ENCODE measurements at places on chromosomes 11 and 22. TPM values are rescaled to one million over a fixed set of nuclear protein-coding genes. Genes with fewer than 3 reads are reported as not detected.

- DNase-seq, result no peak
Measured at GRCh38 chr22:33002035-33002434, 56.1 kb downstream of the SYN3 start.

KRTAP5-1 gene
- polyA plus RNA-seq, result not detected

MYH9 gene
- polyA plus RNA-seq, result 215 TPM

- no peak for DNase-seq
Measured at GRCh38 chr22:20395907-20396287, 1.9 kb downstream of the ZNF74 start.

DNA sequence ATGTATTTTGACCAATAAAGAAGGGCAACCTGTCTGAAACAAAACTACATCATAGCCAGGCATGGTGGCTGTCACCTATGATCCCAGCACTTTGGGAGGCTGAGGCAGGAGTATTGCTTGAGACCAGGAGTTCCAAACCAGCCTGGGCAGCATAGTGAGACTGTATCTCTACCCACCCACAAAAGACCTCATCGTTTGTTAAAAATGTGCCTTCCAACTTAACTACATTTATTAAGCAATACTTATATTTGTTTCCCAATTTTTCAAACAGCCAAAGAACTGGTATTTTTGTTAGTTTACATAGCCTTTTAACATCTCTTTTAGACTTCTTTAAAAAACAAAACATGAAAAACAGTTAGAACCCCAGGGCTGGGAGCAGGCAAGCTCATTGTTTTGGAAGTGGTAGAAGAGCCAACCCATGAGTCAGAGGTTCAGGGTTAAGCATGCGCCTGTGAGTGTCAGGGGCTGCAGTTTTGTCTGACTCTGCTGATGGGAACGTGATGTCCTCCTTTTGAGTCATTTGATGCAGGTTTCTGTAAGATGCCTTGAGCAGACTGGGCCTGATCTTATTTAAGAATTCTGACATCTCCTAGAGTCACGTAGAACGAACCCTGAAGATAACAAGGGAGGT lies 53.9 kb upstream of the CRTAM start:
- DNase-seq, result no peak

GRCh38 chr11:131240421-131240820 lies 130.0 kb upstream of the NTM start:
- DNase-seq, result no peak

- DNase-seq, result no peak
Measured at GRCh38 chr11:119179983-119180382, 5.3 kb upstream of the NHERF4 start.

PLAAT5 gene
- 0.08 TPM for polyA plus RNA-seq

TMEM138 gene
- polyA plus RNA-seq, result 95.6 TPM

GRCh38 chr22:25754527-25755202 lies 12.7 kb downstream of the MYO18B start:
- peak; percentile 60 for DNase-seq

DNA sequence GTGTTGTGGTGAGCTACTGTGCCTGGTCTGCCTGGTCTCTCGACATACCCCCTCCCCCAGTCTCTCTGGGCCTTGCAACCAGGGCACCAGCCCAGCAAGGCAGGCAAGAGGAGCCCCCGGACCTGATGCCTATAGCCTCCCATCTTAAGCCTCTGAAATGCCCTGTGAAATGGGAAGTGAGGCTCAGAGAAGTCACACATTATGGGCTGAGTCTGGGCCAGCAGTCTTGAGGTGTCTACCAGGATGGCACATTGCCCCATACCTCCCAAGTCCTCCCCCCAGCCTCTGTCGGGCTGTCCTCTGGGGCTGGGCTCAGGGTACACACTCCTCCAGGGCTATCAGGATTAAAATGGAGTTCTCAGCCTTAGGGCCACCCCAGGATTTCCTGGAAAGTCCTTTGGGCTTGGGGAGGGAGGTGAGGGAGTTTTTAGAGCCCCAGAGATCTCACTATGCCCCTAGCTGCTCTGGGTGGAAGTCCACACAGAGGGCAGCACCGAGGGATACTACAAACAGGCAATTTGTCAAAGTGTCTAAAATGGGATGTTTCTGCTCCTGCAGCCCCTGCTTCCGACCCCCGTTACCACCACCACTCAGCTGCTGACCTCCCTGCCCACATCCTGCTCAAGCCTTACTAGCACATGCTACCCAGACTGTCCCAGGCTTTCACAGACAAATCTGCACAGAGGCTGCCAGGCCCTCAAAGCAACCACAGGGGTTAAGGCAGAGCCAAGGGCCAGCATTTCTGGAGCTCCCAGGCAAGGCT lies 3.1 kb upstream of the SH3BP1 start:
- DNase-seq, result no peak

DNA sequence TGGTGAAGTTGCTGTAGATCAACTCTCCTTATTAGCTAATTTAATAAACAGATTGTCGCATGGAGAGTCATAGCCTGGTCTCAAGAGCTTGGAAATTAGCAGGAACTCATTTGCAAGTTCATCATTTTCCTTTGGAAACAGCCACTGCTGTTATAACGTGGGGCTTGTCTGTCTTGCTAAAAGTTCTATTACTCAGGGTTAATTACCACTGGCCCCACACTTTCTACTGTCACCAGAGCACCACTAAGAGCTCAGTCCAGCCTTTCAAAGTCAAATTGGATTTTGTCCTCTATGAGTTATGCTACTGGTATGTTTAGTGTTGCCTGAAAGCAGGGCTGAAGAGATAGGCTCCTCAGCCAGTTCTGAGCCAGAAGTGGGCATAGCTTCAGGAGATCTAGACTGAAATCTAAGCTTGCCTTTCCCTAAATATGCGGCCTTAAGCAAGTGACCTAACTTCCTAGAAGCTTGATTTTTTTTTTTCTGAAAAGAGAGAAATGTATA lies 292.2 kb downstream of the INSC start:
- no peak for DNase-seq

TNNT3 gene
- not detected for polyA plus RNA-seq

ARRB1 gene
- polyA plus RNA-seq, result 6.8 TPM

- peak; percentile 50 for DNase-seq
Measured at GRCh38 chr11:120801801-120802689, 221.9 kb upstream of the TBCEL start.

All from A549 (cell line).